ENCODE measurements at places on chromosomes 5 and 9.
A peak's percentile ranks its signal among the peaks of the same experiment; 100 is the strongest.

GRCh38 chr9:100838857-100839256, 189.7 kb upstream of the PLPPR1 start:
- DNase-seq = no peak

GRCh38 chr5:40623480-40624420, 56.0 kb upstream of the PTGER4 start:
- peak; percentile 67 for DNase-seq

DNA sequence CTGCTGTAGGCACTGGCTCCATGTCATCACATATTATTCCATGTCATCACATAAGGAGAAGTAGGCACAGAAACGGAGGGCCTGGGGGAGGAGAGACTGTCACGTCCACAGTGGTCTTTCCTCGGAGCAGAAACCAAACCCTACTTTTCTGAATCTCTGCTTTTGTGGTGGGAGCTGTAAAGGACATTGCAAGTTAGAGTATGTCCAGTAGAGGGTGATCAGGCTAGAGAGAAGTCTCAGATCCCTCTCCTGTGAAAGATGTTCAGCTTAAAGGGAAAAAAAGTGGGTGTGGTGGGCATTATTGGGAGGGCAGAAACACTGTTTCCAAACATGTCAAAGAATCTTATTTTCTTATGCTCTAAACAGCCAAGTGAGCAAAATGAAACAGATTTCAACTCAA, 19.4 kb upstream of the FBP2 start:
- no peak for DNase-seq

GRCh38 chr5:166441-167372, 24.6 kb upstream of the LRRC14B start:
- DNase-seq = no peak

GRCh38 chr5:170628691-170629565, 125.1 kb downstream of the KCNIP1 start:
- DNase-seq = no peak

GRCh38 chr5:102036927-102037326, 259.2 kb downstream of the SLCO4C1 start:
- no peak for DNase-seq

DNA sequence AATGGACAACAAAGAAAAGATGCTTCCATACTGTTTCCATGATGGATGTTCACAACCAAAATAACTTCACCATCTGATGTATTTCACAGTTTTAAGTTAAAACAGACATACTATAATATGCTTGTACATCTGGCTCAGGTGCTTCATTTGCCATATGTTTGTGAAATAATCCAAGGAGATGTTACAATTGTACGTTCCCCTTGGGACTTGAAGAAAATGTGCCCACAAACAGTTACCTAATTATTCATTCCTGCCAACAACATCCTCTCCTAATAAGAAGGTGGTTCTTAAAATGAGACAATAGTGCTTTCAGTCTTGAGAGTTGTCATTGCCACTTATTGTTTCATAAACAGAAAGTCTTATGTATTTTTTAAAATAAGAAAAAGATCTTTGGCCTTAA, 33.1 kb upstream of the SMARCA2 start:
- DNase-seq = no peak

Data from CD4-positive, alpha-beta T cell treated with Interleukin-17A for 1 hour (primary cell).